ENCODE measurements at places on chromosomes 12 and 14. TPM values are rescaled to one million over a fixed set of nuclear protein-coding genes. Genes with fewer than 3 reads are reported as not detected.

DNA sequence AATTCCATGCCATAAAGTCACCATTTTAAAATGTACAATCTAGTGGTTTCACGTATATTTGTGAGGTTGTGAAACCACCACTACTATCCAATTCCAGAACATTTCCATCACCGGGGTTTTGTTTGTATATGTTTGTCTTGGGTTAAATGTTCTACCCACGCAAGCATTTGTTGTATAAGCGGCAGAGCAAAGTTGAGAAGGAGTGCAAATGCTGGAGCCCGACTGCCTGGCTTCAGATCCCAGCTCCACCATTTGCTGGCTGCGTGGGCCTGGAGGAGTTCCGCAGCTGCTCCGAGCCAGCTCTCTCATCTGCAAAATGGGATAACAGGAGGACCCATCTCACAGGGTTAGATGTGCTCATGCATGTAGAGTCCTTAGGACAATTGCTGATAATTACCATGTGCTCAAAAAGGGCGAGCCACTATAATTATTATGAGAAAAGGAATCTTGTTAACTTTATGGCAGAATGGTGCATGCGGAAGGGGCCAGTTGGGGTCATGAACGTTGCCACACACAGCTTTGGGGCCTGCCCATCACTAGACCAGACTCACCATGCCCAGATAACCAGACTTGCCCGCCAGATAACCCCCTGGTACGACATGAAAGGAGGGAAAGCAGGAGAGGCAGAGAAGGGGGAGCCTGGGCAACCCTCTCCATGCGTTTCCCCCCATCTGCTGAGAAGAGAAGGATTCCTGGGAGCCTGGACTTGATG lies 6.4 kb downstream of the ACTN1 start:
- no peaks in the 10 kb centered on the region for H3K36me3 ChIP-seq
- no peak for DNase-seq
- H3K4me1 ChIP-seq: peaks cover 40% of the 10 kb centered on the region
- no peak overlapping the region for H3K27ac ChIP-seq

DNA sequence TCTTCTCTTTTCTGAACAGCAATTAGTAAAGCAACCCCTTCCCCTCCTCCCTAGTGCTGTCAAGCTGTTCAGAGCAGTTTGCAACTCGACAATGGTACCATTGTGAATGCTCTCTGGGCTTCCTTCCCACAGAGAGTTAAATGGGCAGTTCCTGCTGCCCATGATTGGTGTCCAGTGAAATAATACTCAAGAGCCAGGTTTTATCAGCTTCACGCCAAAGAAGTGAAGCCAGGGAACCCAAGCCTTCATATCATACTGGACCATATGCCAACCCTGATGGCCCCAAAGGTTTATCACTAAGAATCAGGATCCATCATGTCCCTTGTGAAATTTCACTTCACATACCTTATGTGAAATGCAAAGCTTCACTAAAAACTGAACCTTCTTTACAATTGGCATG lies 24.7 kb downstream of the INSM2 start:
- no peaks in the 10 kb centered on the region for H3K4me1 ChIP-seq
- peaks cover 10% of the 10 kb centered on the region for H3K36me3 ChIP-seq
- H3K4me3 ChIP-seq: no peak overlapping the region
- H3K27me3 ChIP-seq: no peaks in the 10 kb centered on the region
- no peak overlapping the region for H3K27ac ChIP-seq

GRCh38 chr14:49487238-49487637 lies 98.9 kb downstream of the RPS29 start:
- no peaks in the 10 kb centered on the region for H3K27me3 ChIP-seq
- DNase-seq: no peak
- no peak overlapping the region for H3K27ac ChIP-seq
- H3K4me3 ChIP-seq: no peak overlapping the region
- no peaks in the 10 kb centered on the region for H3K4me1 ChIP-seq
- no peaks in the 10 kb centered on the region for H3K36me3 ChIP-seq

- H3K4me3 ChIP-seq: no peak overlapping the region
- no peak for DNase-seq
- no peaks in the 10 kb centered on the region for H3K4me1 ChIP-seq
- no peaks in the 10 kb centered on the region for H3K27me3 ChIP-seq
- H3K27ac ChIP-seq: no peak overlapping the region
Measured at GRCh38 chr14:88276923-88277596, 46.0 kb downstream of the KCNK10 start.

GRCh38 chr14:59376686-59377085 lies 88.5 kb downstream of the GPR135 start:
- peak overlapping the region; percentile 70 for H3K27ac ChIP-seq
- DNase-seq: no peak
- H3K4me3 ChIP-seq: no peak overlapping the region
- H3K36me3 ChIP-seq: no peaks in the 10 kb centered on the region

DNA sequence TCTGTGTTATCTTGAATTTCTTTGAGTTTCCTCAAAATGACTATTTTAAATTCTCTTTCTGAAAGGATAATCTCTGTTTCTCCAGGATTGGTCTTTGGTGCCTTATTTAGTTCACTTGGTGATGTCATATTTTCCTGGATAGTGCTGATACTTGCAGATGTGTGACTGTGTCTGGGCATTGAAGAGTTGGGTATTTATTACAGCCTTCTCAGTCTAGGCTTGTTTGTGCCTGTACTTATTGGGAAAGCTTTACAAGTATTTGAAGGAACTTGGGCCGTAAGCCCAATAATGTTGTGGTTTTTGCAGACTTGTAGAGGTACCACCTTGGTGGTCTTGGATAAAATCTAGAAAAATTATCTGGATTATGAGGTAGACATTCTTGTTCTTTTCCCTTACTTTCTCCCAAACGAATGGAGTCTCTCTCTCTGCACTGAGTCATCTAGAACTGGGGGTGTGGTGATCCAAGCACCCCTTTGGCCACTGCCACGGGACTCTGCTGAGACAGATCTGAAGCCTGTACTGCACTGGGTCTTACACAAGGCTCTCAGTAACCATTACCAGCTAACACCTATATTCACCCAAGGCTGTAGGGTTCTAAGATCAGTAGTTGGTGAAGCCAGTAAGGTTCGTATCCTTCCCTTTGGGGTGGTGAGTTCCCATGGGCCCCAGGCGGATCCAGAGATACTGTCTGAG lies 703.7 kb upstream of the MGAT4C start:
- no peak for DNase-seq
- H3K27me3 ChIP-seq: no peaks in the 10 kb centered on the region
- no peak overlapping the region for H3K27ac ChIP-seq
- no peak overlapping the region for H3K4me3 ChIP-seq

Gene TBK1
- total RNA-seq: 25.2 TPM

DNA sequence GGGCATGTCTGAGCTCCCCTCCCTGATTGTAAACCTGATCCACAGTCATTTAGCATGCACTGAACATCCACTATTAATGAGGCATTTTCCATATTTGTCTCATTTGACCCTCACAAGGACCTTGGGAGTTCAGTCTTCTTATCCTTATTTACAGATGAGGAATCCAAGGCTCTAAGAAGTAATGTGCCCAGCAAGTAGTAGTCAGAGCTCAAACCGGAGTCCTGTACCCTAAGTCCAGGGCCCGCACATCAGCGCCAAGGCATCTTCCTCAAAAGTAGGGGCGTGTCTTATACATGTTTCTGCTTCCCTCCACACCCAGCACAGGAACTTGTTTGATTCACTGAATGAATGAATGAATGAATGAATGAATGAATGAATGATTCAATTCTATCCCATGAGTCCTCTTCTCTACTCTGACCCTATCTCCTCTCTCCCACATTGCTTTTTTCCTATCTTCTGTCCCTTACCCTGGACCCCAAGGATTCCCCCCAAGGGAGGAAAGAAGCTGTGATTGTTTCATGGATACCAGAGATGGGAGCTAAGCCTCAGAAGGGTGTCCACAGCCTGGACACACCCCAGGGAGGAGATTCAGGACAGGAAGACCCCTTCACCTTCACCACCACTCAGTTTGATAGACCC lies 21.8 kb upstream of the KRT8 start:
- no peak overlapping the region for H3K27ac ChIP-seq
- H3K4me3 ChIP-seq: no peak overlapping the region
- H3K36me3 ChIP-seq: no peaks in the 10 kb centered on the region
- no peaks in the 10 kb centered on the region for H3K27me3 ChIP-seq
- no peak for DNase-seq

Gene RNASE1
- total RNA-seq: 245 TPM

GRCh38 chr12:95286713-95287112 lies 69.1 kb downstream of the VEZT start:
- no peaks in the 10 kb centered on the region for H3K4me1 ChIP-seq
- no peaks in the 10 kb centered on the region for H3K27me3 ChIP-seq
- H3K4me3 ChIP-seq: no peak overlapping the region
- peaks cover 74% of the 10 kb centered on the region for H3K36me3 ChIP-seq
- DNase-seq: no peak

DNA sequence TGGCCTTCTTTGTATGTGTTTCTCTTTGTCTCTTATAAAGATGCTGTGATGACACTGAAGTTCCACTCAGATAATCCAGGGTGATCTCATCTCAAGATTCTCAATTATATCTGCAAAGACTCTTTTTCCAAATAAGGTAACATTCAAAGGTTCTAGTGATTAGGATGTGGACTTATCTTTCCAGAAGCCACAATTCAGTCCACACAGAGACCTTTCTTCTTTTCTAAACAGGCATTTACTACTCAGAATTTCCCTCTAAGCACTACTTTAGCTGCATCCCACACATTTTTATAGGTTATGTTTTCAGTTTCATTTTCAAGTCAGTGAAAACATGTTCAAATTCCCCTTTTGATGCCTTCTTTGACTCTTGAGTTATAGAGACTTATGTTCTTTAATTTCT lies 9.0 kb upstream of the NKX2-1 start:
- H3K4me1 ChIP-seq: peaks cover 17% of the 10 kb centered on the region
- H3K27me3 ChIP-seq: peaks cover 68% of the 10 kb centered on the region
- no peaks in the 10 kb centered on the region for H3K36me3 ChIP-seq
- H3K4me3 ChIP-seq: no peak overlapping the region
- no peak for DNase-seq
- H3K27ac ChIP-seq: no peak overlapping the region

Gene POTEM
- not detected for total RNA-seq

All from tibial nerve (tissue), 4 donors.